ENCODE measurements at places on chromosomes 2 and 18.

GRCh38 chr2:12495247-12495868 is 221.4 kb upstream of the TRIB2 start:
- no peak for DNase-seq

- no peak for DNase-seq
Measured at GRCh38 chr2:72361521-72361920, 213.9 kb upstream of the CYP26B1 start.

DNA sequence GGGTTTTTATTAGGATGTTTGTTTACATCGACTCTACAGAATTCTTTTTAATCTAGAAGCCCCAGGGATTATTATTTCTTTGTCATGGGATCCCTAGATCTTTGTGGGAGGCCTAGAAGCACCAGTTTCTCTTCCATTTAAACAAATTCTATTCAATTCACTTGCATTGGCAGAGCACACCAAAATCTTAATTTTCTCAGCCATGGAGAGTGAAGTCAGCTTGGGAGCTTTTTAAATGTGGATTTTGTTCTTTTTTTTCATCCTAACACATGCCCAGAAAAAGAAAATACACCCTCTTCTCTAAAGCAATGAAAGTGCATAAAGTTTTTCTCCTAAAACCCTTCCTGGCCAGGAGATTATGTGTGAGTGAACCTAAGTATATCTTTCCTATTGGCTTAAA is 38.5 kb downstream of the CDCA7 start:
- DNase-seq, result no peak

- no peak for DNase-seq
Measured at GRCh38 chr18:76806301-76806700, 16.1 kb upstream of the ZNF236 start.

DNA sequence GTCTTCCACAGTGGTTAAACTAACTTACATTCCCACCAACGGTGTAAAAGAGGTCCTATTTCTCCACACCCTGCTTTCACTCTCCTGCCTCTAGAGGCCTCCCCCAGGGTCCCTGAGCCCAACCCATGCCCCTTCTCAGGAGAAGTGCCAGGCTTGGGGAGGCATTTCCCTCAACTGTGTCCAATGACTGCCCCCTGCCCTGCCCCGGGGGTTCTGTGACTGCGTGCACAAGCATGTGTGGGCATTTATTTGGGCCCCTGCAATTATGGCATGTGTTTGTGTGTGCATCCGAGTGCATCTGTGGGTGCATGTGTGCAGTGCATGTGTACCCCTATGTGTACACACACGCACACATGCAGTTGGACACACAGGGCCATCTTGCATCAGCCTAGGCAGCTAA is 57.3 kb downstream of the INHBB start:
- no peak for DNase-seq

- DNase-seq, result no peak
Measured at GRCh38 chr2:48043131-48043700, 136.9 kb upstream of the FBXO11 start.

DNA sequence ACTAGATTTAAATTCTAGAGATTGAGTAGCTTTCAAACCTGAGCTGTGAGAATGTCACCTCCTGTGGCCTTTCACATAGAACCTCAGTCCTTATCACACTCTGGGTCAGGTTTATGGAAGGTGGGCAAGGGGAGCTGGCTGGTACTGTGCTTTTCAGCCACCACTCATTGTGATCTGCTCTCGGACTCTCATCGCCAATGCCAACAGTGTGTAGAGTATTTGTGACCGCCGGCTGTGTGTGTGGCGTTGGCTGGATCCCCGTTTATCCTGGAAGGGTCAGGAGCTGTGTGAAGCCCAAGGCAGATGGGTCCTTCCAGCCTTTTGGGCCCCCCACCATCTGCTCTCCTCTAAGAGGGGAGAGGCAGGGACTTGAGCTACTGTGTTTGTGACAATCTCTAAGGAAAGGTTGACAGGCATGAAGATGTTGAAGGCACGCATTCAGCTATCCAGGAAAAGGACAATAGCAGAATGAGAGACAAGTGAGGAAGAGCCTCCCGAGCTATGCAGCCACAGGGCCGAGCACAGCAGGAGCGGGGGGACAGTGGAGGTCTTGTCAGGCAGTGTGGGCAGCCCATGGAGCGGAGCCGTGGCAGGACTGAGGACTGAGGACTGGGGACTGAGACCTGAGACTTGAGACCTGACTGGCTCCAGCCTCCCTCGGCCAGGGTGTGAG is 107.1 kb upstream of the TPO start:
- DNase-seq, result no peak

DNA sequence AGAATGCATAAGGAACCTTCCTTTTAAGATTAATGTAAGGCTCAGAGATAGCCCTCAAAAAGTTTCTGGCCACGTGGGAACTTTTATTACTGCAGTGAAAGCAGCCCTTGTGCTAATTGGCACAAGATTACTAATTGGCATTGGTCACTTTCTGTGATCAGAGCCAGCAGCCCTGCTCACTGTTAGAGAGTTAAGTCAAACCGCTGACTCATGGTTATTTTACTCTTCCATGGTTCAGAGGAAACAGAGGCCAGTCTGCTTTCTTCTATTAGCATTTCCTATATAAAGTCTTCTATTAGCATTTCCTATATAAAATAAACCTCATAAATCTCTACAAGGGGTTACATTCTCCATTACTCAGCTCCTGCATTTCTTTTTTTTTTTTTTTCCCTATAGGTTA is 1.5 kb upstream of the SLC35G4 start:
- DNase-seq, result no peak

DNA sequence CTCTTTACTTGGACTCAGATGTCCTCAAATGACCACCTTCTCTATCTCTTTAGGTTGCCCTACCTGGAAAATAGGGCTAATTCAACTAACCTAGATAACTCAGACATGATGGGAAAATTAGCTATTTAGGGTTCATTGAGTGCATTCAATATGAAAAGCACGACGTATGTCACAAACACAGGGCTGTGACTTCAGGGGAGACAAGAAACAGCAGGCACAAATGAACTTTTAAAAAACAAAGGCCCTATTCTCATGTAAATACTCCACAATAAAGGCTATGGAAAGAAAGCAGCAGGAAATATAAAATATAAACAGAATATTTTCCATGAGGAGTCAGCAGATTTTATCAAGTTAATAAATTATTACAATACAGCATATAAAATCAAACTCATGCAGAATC is 97.8 kb downstream of the SS18 start:
- no peak for DNase-seq

DNA sequence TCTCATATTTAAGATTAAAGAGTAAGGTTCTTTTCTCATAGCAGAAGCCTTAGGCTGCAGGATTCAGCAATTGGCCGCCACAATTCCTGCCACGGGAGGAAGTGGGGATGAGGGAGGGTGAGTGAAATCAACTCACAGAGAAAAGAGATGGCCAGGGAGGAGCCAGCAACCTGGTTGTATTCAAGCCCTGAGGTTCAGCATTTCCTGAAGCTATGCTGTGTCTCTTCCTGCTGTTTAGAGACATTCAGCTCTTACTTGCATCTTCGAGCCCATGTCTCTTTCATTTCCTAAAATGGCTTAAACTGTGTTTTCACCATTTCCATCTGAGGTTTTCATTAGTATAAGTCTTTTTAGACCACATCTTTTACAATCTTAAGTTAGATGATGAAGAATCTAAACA is 522.6 kb downstream of the CNTNAP5 start:
- no peak for DNase-seq

DNA sequence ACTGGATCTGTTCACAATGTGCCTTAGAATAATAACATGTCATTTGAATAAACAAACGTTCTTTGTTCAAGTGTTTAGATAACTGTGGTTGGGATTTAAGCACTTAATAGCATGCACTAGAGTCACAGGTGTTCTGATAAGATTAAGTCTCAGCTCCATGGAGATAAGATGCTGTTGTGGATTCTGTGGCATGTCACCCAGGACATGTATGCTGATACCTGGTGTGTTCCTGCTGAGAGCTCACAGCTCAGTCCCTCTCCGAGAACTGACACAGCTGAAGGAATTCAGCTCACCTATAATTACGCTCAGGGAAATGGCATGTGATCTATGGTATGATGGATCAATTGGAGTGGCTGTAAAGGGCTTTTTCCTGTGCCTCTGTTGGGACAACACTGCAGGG is 75.4 kb upstream of the ST6GAL2 start:
- DNase-seq, result no peak

- DNase-seq, result no peak
Measured at GRCh38 chr18:8865934-8866333, 160.6 kb downstream of the MTCL1 start.

- no peak for DNase-seq
Measured at GRCh38 chr2:85878719-85879370, 9.9 kb downstream of the ST3GAL5 start.

GRCh38 chr2:64632835-64633819 is 20.6 kb downstream of the SERTAD2 start:
- DNase-seq, result no peak

GRCh38 chr2:135072125-135072997 is 20.3 kb downstream of the RAB3GAP1 start:
- DNase-seq, result no peak

DNA sequence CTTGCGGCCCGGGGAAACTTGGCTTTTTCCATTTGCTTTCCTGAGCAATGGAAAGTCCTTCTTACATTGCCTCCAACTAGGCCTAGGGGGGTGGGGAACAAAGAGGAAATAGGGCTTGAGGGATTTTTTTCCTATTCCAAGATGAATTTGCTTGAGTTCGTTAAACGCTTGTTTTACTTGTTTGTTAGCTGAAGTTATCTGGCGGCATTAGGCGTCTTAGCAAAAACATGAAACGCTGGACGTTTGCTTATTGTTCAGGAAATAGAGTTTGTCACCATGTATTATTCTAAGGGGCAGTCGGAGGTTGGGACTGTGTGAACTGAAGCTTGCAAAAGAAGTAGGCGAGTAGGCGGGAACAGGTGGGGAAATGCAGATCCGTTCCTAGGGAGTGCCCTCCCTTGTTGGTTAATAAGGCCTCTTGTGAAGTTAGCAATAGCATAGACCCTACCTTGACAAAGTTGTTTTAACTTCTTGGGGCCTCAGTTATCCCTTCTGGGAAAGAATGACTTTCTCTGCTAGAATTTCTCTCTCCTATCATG is 1.9 kb downstream of the CABLES1 start:
- no peak for DNase-seq

- no peak for DNase-seq
Measured at GRCh38 chr2:134670955-134671354, 47.8 kb downstream of the TMEM163 start.

- no peak for DNase-seq
Measured at GRCh38 chr2:225428360-225428759, 28.9 kb downstream of the NYAP2 start.

DNA sequence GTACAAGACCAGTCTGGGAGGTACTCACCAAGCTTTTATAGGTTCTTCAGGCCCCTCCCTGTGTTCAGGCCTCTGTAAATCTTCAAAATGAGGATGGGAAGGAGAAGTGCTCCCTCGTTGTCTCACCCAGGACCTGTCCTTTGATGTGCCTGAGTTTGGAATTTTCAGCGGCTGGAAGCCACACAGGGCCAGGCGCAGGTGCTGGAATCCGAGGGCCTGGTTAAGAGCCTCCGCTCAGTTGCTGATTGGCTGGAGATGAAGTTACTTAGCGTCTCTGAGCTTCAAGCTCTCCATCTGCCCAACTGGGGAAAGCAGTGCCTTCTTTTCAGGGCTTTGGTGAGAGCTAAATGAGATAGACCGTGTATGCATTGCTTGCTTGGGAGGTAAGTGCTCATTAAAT is 30.0 kb downstream of the HJURP start:
- DNase-seq, result no peak

DNA sequence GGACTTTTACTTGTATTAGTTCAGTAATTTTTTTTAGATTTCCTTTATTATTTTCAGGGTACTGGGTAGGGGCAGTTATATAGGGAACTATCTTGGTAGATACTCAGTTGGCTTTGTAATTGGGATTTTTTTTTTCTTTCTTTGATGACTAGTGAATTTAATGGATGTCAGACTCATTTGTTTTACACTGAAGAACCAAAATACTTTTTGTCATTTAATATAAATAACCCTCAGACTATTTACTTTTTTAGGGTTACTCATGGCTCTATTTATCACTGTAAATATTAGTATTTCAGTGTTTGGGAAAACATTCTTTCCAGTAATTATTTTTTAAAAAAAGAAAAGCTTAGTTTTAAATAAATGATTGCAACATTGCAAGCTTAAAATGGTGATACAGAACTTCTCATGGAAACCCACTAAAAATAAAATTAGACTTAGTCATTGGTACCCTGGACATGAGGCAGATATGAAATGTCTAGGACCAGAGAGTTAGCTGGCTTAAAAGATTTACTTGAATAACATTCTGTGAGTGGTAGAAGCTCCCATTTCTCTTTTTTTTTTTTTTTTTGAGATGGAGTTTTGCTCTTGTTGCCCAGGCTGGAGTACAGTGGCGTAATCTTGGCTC is 74.4 kb upstream of the CYP20A1 start:
- no peak for DNase-seq

DNA sequence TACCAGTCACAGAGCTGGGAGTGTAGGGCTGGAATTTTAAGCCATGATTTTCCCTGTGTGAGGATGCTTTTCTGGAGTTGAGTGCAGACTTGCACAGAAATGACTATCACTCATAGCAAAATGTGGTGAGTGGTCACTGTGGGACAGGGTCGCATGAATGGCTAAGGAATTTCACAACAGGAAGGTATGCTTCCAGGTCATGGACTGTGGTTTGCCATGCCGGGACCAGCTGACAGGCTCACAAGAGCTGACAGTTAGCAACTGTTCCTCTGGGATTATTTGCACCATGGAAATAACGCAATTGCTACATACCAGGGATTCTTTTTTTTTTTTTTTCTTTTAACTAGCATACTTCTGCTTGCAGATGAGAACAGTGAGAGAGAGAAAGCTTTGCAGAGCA is 3.8 kb upstream of the UXS1 start:
- no peak for DNase-seq

DNA sequence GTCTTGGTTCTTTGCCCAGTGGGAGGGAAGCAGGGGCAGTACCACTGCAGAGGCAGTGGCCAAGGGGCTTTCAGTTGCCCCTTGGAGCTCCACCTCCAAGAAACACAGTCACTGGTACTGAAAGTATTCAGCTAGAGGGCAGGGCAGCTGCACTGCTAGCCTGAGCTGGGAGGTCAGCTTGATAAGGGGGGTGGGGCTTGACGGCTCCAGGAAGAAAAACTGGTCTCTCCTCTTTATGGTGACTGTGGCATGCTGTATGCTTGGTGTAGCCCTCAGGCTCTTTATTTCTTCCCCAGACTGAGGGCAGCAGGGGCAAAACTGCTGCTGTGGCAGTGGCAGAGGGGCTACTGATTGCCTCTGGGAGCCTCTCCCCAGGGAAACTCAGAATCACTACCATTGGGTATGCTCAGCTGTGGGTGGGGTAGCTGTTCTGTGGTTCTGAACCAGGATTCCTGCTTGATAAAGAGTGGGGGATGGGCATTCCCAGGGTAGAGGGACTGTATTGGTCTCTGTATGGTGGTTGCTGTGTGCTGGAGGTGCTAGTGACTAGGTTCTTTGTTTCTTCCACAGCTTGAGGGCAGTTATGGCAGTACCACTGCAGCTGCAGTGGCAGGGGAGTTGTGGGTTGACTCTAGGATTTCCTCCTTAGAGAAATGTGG is 134.6 kb upstream of the SCN7A start:
- DNase-seq, result no peak

GRCh38 chr2:239312081-239312511 is 88.7 kb downstream of the HDAC4 start:
- DNase-seq, result no peak

- DNase-seq, result no peak
Measured at GRCh38 chr2:164937864-164938401, 17.4 kb downstream of the SLC38A11 start.

GRCh38 chr2:109719871-109720270 is 74.2 kb upstream of the RGPD5 start:
- no peak for DNase-seq
